Activated gamma-delta T cell treated with Interleukin-2 at 50 U/mL for 16 hours (primary cell): ENCODE measurements at places on chromosomes 5 and 9.

- no peak for DNase-seq
These were observed 228.1 kb upstream of the NR4A3 start for GRCh38 chr9:99593610-99594009.

DNA sequence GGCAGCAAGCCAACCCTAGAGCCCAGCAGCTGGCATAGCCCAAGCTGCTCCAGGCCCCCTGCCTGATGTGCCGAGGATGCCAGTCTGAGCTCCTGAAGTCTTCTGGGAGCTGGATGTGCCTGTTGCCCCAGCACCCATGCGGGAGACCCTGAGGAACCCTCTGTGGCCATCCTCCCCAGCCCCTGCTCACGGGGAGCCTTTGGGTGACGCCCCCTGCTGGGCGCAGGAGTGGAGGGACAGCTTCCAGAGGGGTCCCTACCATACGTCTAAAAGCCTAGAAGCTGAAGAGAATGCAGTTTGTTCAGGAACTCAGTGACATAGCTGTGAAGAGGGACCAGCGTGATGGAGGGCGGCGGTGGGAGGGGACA lies 33.1 kb upstream of the MVB12B start:
- DNase-seq = no peak

- DNase-seq = no peak
These were observed 92.5 kb downstream of the MACROH2A1 start for GRCh38 chr5:135306557-135306956.

GRCh38 chr5:39484673-39485072 lies 59.9 kb upstream of the DAB2 start:
- no peak for DNase-seq

DNA sequence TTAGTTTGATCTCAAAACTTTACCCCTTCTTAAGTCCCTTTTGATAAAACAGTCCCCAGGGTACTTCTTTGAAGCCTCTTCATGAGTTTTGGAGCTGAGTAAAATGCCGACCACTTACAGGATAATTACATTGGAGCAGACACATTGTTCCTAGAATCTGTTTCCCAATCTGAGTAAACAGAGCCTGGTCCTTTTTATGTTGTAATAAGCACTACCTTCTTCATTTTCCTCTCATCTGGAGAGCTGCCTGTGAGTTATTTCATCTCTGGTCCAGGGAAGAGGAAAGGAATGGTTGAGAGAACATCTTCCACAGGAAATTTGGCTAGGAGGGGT lies 26.3 kb upstream of the GALNT10 start:
- no peak for DNase-seq

- no peak for DNase-seq
These were observed 486.3 kb downstream of the DIRAS2 start for GRCh38 chr9:90156318-90156717.

DNA sequence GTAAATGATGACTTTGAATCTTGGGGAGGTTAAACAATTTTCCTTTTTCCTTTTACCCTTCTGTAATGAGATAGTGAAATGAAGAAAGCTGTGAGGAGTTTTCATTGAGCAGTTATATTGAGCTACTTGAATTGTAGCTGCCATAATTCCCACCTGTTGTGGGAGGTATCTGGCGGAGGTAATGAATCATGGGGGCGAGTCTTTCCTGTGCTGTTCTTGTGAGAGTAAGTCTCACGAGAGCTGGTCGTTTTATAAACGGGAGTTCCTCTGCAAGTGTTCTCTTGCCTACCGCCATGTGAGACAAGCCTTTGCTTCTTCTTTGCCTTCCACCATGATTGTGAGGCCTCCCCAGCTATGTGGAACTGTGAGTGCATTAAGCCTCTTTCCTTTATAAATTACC lies 258.4 kb downstream of the FER start:
- no peak for DNase-seq

DNA sequence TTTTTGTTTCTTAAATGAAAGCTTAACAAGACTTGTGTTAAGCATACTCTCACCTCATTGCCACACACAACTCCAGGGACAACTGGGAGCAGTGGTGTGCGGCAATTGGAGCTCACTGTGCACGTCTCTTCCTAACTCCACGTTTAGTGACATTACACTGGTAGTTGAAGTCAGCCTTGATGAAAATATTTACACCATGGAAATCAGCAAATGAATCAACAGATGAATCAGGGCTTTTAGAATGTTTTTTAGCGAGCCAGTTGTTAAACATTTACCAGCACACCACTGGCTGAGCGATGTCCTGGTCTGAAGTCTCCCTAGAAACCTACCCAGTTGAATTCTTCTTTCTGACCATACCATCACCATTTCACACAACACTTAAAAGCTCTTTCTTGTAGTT lies 67.3 kb downstream of the KLHL3 start:
- DNase-seq = no peak

DNA sequence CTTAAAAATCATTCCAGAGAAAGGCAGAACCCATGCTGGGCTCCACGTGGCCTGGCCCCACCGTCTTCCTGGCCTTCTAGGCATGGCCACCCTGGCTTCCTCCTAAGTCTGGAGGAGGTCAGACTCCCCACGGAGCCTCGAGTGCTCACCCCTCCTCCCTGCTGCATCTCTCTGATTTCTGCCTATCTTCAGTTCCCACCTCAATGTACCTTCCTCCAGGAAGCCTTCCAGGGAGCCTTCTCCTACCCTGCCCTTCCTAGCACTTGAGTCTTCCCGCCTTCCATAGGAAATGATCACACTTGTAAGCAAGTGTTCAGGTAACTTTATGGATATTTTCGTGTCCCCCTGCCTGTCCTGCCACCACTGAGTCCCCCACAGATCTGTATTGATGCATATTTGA lies 92.0 kb downstream of the MVB12B start:
- DNase-seq = no peak

DNA sequence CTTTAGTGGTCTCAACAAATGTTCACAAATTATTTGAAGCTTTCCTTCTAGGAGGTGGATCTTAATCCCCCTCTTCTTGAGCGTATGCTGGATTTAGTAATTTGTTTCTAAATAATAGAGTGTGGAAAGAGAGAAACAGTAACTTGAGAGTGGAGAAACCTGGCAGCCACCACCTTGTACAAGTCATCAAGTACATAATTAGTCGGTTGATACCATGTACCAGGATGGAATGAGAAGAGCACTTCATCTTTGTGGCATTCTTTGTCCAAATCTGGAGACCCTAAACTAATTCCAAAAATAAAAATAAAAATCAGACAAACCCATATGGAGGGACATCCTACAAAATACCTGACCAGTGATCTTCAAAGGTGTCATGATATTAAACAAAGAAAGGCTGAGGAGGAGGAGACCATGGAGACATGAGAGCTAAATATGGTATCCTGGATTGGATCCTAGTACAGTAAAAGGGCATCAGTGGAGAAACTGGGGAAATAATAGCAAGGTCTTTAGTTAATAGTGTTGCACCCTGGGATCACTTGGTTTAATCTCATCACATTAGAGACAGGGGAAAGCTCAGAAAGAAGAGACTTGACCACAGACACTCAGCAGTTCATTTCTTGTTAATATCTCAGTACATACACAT lies 147.9 kb downstream of the ASTN2 start:
- DNase-seq = no peak

DNA sequence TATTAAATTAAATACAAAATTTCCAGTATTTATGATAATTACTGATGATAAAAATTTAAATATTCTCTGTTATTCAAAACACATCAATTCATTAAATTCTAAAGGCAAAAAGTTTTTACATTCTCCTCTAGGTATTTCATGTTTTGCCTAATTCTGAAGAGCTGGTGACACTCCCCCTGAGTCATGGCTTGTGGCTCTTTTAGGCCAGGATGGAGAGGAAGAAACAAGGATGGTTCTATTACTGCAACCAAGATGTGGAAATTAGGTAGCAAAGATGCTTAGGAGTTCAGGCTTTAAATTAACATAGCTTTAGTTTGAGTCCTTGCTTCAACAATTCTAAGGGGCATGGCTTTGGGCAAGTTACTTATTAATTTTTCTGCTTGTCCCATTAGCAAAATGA lies 1295.8 kb downstream of the EFNA5 start:
- DNase-seq = no peak

GRCh38 chr5:15704397-15704947 lies 204.5 kb downstream of the FBXL7 start:
- DNase-seq = no peak

- DNase-seq = no peak
These were observed 72.3 kb downstream of the SEMA5A start for GRCh38 chr5:9473624-9474023.

DNA sequence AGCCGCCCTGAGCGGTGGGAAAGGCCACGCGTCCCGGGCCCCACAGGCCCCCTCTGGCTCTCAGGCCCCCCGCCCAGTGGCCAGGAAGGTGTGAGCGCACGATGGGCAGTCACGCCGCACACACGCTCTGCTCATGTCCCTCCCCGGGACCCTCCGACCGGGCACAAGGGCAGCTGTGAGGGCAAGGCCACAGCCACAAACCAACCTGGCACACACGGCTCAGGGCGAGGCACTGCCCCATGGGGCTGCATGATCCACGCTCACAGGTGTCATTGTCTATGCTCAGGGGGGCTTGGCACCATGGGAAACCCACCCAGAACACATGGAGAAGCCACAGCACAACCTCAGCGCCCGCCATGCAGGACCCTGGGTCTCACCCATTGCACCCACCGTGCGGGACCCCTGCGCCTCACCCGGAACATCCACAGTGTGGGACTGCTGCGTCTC lies 51.3 kb downstream of the SLC12A7 start:
- no peak for DNase-seq

DNA sequence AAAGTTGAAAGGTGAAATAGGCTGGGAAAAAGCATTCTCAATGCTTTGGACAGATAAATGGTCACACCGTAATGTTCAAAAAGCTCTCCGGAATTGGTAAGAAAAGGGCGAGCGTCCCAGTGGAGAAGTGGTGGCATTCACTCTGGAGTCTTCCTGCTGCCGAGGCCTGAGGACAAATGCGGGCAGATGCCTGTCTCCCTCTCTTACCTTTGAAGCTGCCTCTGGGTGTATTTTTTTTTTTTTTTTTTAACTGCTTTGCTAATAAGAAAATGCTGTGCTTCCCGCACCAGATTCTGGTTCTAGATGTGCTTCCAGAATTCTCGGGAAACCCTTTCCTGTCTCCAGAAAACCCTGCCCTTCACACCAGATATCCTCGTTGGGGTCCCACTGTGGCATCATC lies 24.4 kb upstream of the CTSL start:
- no peak for DNase-seq
